Hematopoietic multipotent progenitor cell treated with erythropoietin and hydrocortisone succinate and interleukin-3 and kit ligand, for 8 days (in vitro differentiated cells): ENCODE measurements at places on chromosomes 3 and 15.
A peak's percentile ranks its signal among the peaks of the same experiment; 100 is the strongest.

DNA sequence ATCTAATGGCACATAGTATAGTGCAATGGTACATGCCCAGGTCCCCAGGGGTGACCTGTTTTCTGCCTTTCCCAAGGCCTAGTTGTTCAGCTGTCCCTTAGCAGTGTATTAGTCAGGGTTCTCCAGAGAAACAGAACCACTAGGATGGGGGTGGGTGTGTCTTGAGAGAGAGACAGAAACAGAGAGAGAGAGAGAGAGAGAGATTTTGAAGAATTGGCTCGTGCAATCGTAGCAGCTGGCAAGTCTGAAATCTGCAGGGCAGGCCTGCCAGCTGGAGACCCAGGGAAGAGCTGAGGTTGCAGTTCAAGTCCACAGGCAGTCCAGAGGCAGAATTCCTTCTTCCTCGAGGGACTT is 90.6 kb upstream of the RNF7 start:
- DNase-seq: no peak

DNA sequence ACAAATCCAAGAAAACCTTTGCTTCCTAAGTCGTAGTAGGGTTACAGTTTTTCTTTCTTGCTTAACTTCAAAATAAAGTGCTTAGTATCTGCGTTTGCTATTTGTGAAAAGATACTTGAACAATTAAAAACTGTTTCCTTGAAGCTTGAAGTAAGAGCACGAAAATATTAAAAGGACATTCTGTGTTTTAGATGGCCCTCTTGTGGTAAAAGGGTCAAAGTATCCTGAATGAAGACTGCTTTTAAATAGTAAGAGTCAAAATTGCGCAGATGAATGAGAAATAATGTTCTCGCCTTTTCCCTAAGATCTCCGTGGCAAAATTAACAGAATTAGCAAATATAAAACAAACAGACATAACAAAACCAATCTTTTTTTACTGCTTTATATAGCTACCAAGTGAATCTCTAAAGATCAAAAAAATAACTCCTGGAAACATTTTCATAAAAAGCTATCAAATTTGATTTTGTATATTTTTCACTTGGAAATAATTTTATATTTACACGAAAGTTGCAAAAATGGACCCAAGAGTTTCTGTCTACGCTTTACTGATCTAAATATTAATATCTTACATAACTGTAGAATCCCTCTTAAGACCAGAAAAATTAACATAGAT is 175.4 kb downstream of the MBNL1 start:
- DNase-seq: peak; percentile 77

DNA sequence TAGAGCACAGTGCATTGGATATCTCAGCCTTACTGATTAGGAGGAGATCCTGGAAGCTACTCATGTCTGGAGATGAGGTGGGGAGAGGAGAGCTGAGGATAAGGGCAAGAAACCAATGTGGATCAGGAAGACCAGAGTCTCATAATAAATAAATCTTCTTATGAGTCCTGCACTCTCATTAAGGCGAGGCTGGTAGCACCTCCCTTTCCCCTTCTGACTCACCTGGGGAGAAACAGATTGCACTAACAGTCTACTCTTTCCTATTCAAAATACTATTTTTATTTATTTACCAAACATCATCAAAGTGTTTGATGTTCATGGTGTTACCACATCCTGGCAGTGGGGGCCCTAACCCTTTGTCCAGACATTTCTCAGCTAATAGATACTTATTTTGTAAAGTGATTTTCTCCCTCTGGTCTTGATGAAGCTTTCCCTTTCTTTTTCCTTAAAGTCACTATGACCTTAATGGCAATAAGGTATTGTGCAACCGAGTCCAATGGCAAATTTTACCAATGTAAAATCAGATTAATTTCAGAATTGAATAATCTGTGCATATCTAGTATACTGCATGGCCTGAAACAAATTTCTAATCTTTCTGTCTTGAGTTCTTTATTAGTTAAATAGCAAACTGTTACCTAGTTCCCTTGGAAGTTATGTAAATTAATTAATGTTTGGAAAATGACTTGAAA is 81.1 kb downstream of the IQCH start:
- DNase-seq: no peak

DNA sequence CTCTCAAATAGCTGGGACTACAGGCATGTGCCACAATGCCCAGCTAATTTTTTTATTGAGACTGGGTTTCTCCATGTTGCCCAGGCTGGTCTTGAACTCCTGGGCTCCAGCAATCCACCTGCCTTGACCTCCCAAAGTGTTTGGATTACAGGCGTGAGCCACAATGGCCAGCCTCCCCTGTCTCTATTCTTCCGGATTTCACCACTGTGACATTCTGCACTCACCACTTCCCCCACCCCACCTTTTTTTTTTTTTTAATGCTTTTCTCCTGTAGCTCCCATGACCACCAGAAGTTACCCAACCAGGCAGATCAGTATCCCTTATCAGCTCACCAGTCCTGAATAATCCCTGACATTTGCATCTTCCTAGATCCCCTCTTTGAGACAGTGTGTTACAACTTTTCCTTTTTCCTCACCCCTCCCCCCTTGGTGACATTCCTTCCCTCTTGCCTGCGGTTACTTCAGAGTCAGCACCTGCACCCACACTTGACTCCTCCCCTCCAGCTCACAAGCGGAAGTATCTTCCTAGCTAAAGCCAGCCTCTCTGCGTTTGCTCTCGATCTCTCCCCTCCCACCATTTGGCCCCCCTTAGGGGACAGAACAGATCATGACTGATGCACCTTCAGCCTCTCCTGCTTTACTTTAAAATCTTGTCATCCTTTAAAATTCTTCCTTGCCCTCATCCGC is 13.5 kb upstream of the ZNF592 start:
- peak; percentile 84 for DNase-seq

- DNase-seq: no peak
These were observed 25.8 kb downstream of the AQR start for GRCh38 chr15:34943711-34944110.

GRCh38 chr3:50464569-50464968 is 38.9 kb downstream of the CACNA2D2 start:
- no peak for DNase-seq

- no peak for DNase-seq
These were observed 118.8 kb downstream of the SRGAP3 start for GRCh38 chr3:9130345-9131305.
